ENCODE measurements at places on chromosomes 1 and 21. TPM values are rescaled to one million over a fixed set of nuclear protein-coding genes. Genes with fewer than 3 reads are reported as not detected.

GRCh38 chr21:37224861-37225839, 42.0 kb downstream of the VPS26C start:
- DNase-seq = no peak

DNA sequence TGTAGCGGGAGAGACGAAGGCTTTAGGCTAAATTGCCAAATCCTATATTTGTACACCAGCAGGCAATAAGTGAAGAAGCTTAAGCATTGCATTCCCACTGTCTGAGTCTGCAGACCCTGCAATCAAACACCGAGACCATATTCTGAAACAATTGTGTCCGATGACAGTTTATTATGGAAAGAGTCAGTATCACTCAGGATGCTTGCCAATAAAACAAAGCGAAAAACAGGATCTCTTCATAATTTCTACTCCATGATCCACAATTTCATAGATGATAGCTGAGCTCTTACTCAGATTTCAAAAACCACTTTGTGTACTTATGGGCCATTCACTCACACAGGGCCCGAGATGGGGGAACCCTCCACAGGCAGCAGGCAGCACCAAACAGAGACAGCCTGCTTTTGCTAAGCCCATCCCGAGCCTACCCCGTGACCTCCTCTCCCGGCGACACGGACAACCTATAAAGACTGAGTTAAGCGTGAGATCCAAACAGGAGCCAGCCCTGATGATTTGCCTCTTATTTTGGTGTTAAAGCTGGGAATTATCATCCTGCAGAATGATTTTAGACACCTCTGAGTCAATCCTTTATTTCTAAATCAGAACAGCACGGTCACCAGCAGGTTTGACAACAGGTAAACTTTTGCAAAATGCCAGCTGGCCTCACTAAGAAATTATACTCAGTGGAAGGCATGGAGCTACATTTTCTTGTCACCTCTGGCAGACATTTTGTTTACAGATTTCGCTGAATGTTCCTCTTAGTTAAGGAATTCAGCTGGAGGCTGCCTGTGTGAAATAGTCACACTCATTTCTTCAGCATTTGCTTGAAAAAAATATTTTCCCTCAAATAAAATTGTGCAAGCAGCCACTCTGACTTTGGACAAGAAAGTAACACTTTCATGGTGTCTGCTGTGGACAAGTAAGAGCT, 212.4 kb downstream of the GPATCH2 start:
- no peak for DNase-seq

VPS45 gene
- 42.1 TPM for total RNA-seq

S100A16 gene
- total RNA-seq = 160 TPM

C1QC gene
- 2.2 TPM for total RNA-seq
